HCT116 (cell line): ENCODE measurements at places on chromosomes 3 and 15. TPM values are rescaled to one million over a fixed set of nuclear protein-coding genes. Genes with fewer than 3 reads are reported as not detected.

GRCh38 chr3:151227266-151227806 is 24.3 kb upstream of the GPR171 start:
- no peak for DNase-seq

DNA sequence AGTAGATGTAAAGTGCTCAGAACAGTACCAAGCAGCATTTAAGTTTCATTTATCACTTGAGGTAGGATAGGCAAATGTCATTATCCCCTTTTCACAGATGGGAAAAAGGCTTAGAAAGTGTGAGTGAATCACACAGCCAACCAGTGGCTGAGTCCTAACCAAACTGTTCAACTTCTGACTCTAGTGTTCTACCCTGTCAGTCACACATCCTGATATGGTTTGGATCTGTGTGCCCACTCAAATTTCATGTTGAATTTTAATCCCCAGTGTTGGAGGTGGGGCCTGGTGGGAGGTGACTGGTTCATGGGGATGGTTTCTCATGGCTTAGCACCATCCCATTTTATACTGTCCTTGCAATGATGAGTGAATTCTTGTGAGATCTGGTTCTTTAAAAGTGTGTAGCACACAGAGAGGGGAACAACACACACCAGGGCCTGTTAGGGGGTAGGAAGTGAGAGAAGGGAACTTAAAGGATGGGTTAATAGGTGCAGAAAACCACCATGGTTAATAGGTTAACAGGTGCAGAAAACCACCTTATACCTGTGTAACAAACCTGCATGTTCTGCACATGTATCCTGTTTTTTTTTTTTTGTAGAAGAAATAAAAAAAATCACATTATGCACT is 304.7 kb downstream of the SUCLG2 start:
- no peak for DNase-seq

Gene CHP1
- total RNA-seq = 101 TPM

- DNase-seq = no peak
Observed at GRCh38 chr3:121981473-121981872, 40.6 kb downstream of the ILDR1 start.

DNA sequence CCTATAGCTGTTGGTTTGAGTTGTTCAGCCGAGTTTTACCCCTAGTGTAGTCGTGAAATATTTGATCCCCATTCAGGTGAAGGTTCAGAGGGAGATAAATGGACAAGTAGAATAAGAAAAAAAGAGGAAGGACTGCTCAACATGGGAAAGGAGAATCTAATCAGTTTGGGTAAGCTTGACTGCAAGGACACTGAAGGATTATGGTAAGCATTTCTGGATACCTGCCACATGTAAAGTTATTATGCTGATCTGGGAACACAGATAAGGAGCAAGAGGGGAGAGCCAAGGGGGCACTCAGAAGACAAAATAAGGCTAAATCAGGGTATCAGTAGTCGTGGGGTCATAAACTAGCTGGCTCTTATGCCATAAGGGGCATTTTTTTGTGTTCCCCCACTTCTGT is 49.9 kb downstream of the TFG start:
- no peak for DNase-seq

DNA sequence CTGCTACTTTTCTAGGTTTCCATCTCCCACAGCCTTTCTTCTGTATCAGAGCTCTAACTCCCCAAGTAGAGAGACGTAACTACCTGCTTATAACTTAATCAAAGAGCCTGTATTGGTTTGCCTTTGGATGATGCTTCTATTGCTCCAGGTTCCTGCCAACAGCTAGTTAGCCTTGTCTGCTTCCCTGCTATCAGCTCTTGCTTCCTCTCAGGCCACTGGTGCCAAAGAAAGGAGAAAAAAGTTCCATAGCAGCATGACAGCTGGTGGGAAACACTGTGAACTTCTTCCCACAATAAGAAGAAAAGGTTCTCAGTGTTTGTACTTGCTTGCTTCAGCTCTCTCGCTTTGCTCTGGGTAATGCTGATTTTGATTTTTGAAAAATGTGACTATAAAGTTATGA is 206.6 kb downstream of the GBE1 start:
- DNase-seq = no peak

- no peak for DNase-seq
Observed at GRCh38 chr3:109923431-109923830, 586.1 kb upstream of the DPPA4 start.

Gene NR2E3
- total RNA-seq = 0.59 TPM

DNA sequence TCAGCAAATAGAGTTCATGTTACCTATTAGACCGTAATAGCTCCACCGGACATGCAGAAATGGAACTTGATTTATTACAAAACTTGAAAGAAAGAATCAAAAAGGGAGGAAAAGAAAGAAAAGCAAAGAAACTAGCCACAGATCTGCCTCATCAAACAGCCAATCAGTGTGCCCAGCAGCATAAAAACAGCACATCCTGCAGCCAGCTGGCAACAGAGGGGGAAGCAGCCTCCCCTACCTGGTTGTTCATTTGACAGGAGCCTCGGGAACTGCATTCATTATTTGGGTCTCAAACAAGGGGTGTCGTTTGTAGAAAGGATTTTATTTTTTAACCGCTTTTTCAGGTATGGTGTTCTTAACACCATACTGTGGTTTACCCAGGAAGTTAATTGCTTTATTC is 181.5 kb upstream of the TOPAZ1 start:
- DNase-seq = no peak

- no peak for DNase-seq
Observed at GRCh38 chr15:87843312-87843711, 413.2 kb downstream of the NTRK3 start.

GRCh38 chr3:24315356-24315755 is 179.3 kb downstream of the THRB start:
- DNase-seq = no peak

Gene CAND2
- not detected for total RNA-seq

- DNase-seq = no peak
Observed at GRCh38 chr3:179149406-179149867, 1.3 kb downstream of the PIK3CA start.

Gene EIF2B5
- 50.3 TPM for total RNA-seq

DNA sequence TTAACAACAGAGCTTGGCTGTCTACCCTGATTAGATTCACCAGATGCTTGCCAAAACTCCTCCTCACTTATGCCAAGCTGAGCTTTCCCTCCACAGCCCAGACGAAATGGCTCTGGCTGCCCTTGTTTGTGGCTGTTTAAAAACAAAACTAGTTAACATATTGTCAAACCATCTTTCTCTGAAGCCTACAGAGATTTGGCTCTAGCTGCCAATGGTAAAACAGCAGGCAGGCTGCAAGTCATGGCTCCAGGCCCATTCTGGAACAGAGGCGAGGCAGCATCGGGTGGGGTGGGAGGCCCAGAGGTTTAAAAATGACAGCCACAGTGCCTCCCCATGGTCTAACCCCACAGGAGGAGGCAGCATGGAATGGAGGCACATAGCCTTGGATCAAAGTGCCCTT is 75.9 kb downstream of the SCN5A start:
- DNase-seq = no peak

GRCh38 chr3:42052484-42053351 is 38.4 kb upstream of the TRAK1 start:
- DNase-seq = no peak

- DNase-seq = no peak
Observed at GRCh38 chr15:33440900-33441299, 130.1 kb downstream of the RYR3 start.

GRCh38 chr3:127208483-127209100 is 15.7 kb downstream of the PRR23E start:
- no peak for DNase-seq

Gene ACKR2
- total RNA-seq = 0.76 TPM

DNA sequence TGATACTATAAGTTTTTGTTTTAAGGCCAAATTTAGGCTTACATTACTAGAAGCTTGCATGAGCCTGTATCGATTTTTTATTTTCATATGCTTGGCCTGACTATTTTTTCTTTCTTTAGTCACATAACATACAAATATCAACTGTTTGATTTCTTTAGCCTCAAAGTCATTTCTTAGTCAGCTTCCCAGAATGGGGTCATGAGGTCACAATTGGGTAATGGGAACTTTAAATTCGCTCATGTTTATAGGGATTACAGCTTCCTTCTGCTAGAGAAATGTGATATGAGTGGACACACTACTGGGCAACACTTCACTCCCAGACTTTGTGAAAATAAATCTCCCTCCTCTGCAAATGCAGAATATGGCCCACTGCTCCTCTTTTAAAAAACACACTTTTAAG is 9.1 kb upstream of the TIPARP start:
- DNase-seq = no peak

Gene GOLGA8K
- total RNA-seq = 3.3 TPM

DNA sequence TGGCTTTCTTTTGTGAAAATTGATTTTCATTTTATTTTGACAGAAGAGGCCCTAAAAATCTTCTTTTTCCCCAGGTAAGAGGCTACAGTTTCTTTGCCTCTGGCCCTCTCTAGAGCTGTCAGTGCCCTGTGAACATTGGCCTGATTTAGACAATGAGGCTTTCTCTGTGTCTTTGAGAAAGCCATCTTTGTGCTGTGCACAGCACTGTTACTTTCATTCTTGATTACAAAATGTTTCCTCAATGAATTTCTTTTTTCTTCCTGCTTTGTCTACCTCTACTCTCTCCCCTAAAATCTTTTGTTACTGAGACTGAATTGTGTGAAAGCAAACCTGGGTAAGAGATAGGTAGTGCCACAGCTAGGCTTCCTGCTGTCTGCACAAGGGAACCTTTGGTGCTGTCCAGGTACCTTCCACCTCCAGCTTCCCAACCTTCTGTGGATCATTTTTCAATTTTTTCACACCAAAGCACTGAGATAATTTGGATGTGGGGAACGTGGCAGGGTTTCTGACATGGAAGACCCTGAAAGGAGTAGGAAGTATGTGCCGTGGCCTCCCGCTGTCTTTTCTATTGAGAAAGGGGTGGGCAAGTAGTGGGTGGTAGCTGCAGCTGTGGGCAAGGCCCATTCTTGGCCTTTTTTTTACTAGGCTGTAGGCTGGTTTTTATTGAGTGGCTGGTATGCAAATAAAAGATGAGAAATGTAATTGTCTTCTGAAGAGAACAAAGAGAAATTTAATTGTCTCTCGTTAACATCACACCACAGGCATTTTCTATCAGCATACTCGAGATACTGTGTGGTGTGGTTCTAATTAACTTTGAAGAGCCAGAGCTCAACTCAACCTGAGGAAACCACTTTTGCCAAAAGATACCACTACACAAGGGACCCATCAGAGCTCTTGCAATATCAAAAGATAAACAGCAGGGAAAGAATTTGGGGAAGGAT is 21.0 kb downstream of the RAB8B start:
- no peak for DNase-seq

Gene THAP10
- total RNA-seq = 2.8 TPM

DNA sequence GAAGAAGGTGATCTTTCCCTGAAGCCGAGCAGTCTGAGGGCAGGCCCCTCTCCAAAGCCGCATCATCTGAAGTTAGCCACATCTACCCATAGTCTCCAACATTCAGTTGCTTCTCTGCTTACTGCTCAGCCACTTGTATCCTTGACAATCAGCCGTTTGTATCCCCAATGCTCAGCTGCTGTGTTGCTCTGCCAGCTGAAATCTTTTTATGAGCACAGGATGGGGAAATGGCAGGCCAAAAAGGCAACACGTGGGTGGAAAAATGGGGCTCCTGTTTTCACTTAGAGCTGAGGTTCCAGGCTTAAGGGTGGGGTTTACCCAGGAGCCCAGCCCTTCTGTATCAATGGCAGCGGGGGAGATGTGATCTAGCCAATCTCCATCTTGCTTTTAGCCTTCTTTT is 36.3 kb downstream of the METTL6 start:
- DNase-seq = no peak

Gene IGSF11
- not detected for total RNA-seq

DNA sequence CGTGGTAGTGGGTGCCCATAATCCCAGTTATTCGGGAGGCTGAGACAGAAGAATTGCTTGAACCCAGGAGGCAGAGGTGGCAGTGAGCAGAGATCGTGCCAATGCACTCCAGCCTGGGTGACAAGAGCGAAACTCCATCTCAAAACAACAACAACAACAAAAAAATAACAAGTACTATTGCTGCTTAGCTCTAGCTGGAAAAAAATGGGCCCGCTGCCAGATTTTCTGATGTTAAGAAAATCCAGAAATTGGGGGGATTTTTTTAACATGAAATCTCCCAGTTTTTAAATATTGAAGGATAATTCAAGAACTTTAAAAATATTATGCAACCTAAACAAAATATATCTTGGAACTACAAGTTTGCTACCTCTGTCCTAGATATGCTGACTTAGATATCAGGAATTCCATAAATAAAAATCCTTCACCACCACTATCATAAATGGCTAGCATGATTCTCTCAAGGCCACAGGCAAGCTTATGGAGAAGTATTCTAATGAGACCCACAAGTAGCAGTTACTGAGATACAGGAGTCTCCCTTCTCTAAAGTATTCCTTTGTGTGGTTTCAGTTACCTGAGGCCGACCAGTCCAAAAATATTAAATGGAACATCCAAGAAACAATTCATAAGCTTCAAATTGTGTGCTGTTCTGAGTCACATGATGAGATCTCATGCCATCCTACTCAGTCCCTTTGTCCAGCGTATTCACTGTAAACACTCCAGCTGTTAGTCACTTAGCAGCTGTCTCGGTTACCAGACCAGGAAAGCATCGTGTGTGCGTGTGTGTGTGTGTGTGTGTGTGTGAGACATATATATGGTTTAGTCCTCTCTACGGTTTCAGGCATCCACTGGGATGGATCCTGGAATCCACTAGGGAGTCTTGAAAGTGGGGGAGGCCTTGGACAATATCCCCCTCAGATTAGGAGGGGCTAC is 277.2 kb downstream of the TBL1XR1 start:
- DNase-seq = no peak

DNA sequence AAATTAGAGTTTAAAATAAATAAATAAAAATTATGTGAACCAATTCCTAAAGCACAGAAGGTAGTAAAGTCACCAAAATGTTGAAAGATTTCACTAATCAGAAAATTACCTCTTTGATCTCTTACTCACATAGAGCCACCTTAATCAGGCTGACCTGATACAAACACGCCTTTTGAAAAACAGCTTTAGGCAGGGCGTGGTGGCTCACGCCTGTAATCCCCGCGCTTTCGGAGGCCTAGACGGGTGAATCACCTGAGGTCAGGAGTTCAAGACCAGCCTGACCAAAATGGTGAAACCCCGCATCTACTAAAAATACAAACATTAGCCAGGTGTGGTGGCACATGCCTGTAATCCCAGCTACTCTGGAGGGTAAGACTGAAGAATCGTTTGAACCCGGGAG is 1197.3 kb downstream of the ROBO1 start:
- no peak for DNase-seq

- DNase-seq = no peak
Observed at GRCh38 chr3:157529085-157529484, 25.9 kb upstream of the VEPH1 start.

DNA sequence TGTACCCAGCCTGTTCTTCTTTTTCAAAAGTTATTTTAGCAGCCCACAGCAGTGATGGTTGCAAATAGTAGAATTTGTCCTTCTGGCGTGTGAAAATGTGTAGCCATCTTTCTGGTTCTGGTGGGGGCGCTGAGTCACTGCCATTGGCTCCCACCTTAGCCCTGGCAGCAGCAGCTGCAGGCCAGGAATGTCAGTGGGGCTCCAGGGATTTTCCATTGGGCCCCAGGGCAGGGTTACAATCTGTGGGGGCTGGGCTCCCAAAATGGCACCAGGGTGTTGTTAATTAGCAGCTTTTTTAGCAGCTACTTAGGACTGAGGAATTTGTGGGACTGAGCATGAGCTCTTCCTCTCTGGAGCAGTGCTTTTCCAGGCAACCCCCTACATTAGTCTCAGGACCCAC is 38.9 kb downstream of the TOPAZ1 start:
- DNase-seq = no peak

Gene ZNF620
- 10.2 TPM for total RNA-seq

- DNase-seq = no peak
Observed at GRCh38 chr3:134829721-134830120, 34.7 kb downstream of the EPHB1 start.

- DNase-seq = peak; percentile 37
Observed at GRCh38 chr3:4633078-4634004, 140.2 kb downstream of the ITPR1 start.

Gene SLC6A11
- not detected for total RNA-seq

GRCh38 chr15:57183041-57183440 is 193.3 kb upstream of the CGNL1 start:
- DNase-seq = no peak
